ENCODE measurements at places on chromosomes 2 and 18.

- peak; percentile 33 for DNase-seq
Measured at GRCh38 chr2:178112202-178113152, at the start of gene RBM45. Gene RBM45 (plus strand): TSS chr2:178112437. CDS start chr2:178112547, 110 bp downstream.

DNA sequence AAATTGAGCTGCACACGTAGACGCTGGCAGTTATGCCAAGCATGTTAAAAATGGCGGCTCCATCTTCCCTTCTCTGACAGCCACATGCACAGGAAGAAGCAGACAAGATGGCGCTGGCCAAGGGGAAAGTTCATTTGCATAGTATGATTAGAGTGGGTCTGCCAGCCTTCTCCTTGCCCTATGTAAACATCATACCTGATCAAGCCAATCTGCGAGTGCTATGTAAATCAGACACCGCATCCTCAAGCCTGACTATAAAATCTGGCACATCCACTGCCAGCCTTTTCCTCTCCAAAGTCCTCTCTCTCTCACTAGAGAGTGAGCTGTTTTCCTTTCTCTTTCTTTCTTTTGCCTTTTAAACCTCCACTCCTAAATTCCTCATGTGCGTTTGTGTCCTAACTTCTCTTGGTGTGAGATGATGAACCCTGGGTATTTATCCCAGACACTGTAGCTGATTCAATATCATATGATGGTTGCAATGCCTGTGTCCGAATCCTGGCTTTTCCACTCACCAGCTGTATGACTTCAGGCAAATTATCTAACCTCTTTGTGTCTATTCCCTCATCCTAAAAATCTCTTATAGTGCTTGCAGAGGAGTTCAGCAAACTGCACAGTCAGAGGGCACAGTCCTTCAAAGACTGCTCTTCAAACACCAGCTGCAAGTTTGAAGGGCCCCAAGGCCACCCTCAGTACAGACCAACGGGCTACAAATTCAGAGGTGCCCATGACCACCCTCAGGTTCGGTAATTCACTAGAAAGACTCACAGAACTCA lies 39.3 kb upstream of the ITSN2 start:
- no peak for DNase-seq

GRCh38 chr2:73063909-73064875 lies 7.3 kb downstream of the SFXN5 start:
- DNase-seq = no peak

- DNase-seq = no peak
Measured at GRCh38 chr2:225948903-225949302, 549.4 kb downstream of the NYAP2 start.

- DNase-seq = no peak
Measured at GRCh38 chr18:40937386-40937785, 1017.6 kb upstream of the PIK3C3 start.

GRCh38 chr18:48122376-48122775 lies 191.9 kb upstream of the SMAD2 start:
- no peak for DNase-seq

DNA sequence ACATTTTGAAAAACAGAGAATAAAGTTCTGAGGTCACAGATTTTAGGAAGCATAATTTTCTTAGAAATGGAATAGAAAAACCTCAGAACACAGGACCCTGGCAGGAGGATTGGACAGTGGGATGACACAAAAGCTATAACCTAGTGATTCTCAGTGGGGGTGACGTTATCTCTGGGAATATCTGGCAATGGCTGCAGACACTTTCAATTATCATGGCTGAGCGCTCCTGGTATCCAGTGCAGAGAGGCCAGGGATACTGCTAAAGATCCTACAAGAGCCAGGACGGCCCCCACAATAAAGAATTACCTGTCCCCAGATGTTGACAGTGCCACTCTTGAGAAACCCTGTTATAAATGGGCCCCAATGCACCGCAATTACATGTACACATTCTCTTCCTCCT lies 117.2 kb upstream of the SPRED2 start:
- DNase-seq = no peak

DNA sequence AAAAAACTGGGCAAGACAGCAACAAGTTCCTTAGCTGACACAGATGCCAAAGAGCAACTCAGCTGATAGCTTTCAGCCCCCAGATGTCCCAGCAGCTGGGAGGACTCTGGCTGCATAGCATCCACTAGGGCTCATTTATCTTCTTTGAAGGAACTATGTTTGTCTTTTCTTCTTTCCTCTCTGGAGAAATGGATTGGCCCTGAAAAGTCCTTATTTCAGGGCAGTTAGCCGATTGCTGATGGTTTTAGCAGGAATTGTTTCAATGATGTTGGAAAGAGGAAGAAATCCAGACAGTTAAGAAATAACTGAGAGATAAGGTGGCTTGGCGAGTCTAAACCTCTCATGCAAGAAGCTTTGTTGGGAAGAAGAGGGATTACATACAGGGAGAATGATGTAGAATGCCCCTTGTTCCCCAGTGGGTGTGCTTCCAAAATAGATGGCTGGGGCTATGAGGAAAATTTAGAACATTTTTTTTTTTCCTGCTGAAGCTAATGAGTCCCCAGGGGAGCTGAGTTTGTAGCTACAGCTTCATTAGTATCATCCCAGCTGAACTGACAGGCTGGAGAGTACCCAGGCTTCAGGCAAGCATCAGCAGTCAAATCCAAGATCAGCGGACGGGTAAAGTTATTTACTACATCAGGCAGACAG lies 33.6 kb upstream of the SERPINE2 start:
- DNase-seq = no peak

GRCh38 chr2:85257359-85257969 lies 70.3 kb downstream of the TGOLN2 start:
- no peak for DNase-seq

DNA sequence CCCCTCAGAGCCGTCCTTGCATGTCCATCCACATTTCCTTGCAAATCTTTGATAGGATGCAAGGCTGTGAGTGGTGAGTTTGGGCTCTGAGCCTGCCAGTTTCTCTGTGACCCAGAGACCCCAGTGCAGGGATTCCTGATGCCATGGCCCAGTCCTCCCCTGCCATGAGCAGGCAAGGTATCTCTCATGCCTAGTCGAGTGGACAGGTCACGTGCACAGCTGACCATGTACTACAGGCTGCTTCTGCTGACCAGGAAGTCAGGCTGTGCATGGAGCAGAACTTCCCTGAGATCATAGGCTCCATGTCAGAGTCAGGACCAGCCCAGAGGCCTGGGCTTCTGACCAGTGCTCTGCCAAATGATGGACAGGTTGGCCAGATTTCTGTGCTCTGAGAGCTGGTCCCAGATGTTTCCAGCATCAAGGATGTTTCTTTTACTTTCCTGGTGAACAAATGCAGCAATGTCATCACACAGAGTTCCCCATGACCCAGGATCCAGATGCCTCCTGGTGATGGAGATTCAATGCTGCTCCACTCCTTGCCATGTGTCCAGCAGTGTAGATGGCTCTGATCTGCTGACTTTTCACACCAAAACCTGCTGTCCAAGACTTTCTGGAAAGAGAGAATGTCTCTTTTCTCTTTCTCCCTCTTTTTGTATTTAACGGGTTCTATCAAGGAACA lies 321.6 kb upstream of the HS6ST1 start:
- DNase-seq = no peak

GRCh38 chr2:144712550-144712940 lies 192.6 kb upstream of the ZEB2 start:
- DNase-seq = no peak

DNA sequence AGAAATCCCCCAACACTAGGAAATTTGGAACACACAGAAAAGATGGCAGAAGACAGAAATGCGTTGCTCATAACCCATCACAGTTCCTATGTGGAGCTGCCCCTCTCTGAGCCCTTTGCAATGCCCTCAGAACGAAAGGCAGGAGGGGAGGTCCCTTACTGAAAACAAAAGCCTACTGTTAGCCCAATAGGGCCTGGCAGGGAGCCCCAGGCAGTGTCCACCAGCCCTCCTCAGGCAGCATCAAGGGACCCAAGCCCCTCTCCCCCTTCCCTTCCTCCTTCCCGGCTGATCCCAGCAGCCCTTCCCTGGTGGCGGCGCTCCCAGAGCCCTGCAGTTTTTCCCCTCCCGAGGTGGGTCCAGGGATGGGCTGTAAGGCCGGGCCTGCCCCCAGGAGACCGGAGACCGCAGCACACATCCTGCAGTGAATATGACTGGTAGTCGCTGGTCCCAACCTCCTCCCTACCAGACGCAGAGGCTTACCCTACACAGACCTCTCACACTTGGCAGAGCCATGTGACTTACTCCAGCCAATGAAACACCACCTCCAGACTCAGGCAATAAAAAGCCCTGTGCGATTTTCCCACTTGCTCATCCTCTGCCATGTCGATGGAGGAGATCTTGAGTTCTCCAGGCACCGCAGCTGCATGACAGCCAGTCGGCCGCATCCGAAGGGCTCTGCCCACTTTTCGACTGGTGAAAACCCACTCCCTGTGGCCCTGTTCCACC lies 19.4 kb upstream of the DUSP2 start:
- no peak for DNase-seq

All from cerebellar nuclear complex (tissue), 1 donor.